ENCODE measurements at places on chromosomes 1 and 21.
A peak's percentile ranks its signal among the peaks of the same experiment; 100 is the strongest.

- DNase-seq: no peak
These were observed 149.3 kb downstream of the TGFB2 start for GRCh38 chr1:218494449-218494852.

GRCh38 chr1:236144033-236144432 is 1.7 kb downstream of the GPR137B start:
- no peak for DNase-seq

GRCh38 chr1:25543425-25544242 is at the start of gene LDLRAP1:
Gene LDLRAP1, plus strand, starts transcription at chr1:25543606. Its CDS starts 93 bp downstream, at chr1:25543699.
- DNase-seq: peak; percentile 65

GRCh38 chr1:37922767-37923550 is 23.9 kb downstream of the INPP5B start:
- no peak for DNase-seq

GRCh38 chr1:35122311-35122710 is 43.1 kb downstream of the ZMYM1 start:
- no peak for DNase-seq

GRCh38 chr21:36627242-36627641 is 71.7 kb upstream of the SIM2 start:
- DNase-seq: no peak

DNA sequence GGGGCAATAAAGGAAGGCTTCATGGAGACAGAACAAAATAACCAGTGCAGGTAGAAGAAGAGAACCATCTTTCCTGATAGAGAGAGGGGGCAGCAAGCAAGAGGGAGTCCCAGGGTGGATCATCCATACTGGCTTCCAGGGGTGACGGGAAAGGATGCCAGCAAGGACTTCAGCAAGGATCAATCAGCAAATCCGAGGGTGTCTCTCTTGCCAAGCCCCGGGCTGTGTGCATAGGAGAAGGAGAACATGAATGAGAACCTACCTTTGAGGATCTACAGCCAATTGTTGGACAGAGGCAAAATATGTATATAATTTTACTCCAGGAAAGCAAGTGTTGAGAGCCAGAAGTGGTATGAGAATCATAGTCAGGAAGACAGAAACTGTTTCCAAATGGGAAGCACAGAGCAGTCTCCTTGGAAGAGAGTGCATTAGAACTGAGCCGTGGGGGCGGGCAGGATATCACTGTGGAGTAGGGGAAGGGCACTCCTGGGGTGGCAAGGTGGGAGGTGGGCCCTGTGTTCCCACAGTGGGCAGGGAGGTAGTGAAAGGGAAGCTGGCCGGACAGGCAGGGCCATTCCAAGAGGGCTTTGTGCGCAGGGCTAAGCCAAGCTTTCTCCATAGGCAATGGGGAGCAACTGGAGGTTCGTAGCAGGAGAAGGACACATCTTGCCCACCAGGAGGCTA is 1.1 kb upstream of the S100A9 start:
- DNase-seq: no peak

DNA sequence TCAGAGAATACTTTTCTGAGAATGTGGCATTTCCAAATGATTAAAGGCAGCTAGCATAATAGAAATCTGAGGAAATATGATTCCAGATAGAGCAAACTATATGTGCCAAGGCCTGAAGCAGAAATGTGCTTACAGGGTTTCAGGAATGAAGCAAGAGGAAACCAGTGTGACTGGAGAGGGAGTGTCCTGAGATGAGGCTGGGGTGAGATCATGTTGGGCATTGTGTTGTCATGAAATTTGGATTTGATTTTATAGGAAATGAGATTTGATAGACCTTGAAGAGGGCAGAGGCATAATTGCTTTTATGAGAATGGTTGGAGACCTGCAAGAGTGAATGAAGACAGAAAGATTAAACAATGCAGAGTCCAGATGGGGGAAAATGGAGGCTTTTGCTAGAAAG is 338.1 kb upstream of the SNX7 start:
- DNase-seq: no peak

DNA sequence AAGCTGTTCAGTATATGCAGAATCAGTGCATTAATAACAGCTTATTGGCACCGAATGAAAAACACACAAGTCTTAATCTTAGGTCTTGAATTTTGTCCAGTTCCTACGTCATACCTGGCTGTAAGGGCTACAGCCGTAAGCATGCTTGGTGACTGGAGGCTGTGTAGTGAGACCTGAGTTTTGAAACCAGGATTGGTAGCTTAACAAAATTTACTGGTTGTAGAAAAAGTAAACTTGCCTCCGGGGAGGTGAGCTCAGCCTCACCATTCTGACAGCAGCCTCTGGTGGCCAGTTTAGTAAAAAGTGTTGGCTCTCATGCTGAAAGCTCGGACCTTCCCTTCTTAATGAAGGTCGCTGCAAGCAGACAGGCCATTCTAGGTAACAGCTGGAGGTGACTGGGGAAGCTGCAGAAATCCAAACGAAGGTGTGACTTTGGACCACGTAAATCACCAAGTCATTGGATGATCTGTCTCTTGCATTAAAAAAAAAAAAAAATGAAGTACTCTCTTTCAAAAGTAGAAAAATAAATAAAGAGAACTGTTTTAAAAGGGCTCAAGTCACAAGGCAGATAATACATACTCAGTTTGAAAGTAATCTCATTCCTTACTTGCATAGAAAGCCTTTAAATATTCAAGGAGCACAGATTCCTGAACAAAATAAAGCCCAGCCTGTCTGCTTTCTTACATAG is 48.9 kb downstream of the HLCS start:
- DNase-seq: no peak

DNA sequence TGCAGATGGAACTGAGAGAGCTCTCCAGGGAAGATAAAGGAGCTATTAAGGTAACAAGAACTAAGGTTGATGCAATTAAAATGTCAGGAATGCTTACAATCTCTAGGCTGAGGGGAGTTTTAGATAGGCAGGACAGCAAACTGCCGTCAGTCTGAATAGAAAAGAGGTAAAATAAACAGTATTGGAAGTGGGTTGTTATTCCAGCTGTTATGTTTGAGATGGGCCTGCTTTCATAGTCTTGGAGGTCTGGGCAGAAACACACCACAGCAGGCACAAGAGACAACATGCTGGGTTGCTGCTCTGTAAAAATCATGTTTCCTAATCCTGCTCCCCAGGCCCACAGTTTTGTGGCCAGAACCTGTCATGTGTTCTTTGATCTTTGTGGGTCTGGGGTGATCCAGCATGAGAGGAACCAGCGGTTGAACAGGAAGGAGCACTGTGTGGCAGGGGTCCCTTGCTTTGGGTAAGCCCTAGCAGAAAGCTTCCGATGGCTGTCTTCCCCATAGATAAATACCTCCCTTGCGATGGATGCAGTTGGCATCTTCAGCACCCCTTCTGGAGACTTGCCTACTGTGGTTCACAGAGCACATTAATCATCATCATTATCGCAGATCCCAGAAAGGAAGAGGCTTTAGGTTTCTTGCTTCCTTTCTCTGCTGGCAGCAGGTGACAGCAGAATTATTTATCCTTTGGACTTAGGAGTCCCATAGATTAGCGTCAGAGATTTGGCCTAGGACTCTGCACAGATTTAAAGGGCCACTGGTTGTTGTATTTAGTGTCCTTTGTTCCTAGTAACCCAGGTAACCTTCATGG is 97.1 kb downstream of the AK5 start:
- no peak for DNase-seq

- no peak for DNase-seq
These were observed 239.4 kb downstream of the BACH1 start for GRCh38 chr21:29538115-29538514.

- no peak for DNase-seq
These were observed 31.1 kb upstream of the UAP1 start for GRCh38 chr1:162530307-162530987.

DNA sequence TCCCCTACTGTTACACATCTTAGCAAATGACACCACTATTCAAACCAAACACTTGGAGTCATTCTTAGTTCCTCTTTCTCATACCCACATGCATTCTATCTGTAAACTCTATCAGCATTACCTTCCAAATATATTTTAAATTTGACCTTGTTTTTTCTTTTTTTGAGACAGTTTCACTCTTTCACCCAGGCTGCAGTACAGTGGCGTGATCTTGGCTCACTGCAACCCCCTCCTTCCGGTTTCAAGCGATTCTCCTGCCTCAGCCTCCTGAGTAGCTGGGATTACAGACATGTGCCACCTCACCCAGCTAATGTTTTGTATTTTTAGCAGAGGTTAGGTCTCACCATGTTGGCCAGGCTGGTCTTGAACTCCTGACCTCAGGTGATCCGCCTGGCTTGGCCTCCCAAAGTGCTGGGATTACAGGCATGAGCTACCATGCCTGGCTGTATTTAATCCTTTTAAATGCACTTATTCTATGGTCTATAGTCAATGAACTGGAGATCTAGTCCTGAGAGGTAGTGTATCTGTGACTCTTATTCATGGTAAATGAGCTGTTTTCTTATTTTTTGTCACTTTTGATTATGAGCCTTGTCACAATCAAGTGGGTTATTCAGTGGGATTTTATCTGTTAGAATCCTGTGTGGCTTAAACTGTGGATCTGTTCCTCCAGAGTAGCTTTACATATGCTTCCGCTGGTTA is 73.1 kb downstream of the GATAD2B start:
- peak; percentile 13 for DNase-seq

GRCh38 chr21:16330082-16330907 is 600.5 kb downstream of the USP25 start:
- no peak for DNase-seq

- DNase-seq: no peak
These were observed 14.9 kb upstream of the AGT start for GRCh38 chr1:230728710-230729392.

DNA sequence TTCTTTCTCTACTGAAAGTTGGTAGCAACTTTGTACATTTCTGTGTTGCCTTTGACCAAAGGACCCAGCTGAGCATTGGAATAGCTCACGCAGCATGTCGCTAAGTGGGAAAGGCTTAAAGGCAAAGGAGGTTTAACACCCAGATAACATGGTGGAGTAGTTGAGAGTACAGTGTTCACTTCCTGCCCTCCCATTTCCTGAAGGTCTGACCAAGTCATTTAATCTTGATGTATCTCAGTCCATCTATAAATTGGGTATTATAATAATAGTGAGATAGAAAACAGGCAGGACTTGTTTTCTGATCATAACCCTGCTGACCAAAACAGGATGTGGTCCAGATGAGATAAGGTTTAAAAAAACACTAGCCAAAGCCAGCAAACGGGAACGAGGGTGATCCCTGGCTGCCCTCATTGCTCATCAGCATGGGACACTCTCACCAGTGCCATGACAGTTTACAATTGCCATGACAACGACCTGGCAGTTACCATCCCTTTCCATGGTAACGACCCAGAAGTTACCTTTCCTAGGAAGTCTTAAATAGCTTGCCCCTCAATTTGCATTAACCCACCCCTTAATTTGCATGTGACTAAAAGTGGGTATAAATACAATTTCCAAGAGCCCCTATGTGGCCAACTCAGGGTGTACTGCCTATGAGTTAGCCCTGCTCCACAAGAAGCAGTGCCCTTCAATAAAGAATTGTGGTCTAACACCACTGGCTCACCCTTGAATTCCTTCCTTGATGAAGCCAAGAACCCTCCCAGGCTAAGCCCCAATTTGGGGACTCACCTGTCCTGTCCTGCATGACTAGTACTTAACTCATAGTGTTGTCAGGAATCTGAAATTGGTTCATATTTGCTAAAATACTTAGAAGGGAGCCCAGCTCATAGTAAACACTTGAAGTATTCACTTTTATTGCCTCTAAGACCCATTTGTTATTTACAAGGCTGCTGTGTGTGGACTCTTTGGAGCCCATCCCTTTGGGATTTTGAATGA is 28.4 kb upstream of the FHAD1 start:
- no peak for DNase-seq

DNA sequence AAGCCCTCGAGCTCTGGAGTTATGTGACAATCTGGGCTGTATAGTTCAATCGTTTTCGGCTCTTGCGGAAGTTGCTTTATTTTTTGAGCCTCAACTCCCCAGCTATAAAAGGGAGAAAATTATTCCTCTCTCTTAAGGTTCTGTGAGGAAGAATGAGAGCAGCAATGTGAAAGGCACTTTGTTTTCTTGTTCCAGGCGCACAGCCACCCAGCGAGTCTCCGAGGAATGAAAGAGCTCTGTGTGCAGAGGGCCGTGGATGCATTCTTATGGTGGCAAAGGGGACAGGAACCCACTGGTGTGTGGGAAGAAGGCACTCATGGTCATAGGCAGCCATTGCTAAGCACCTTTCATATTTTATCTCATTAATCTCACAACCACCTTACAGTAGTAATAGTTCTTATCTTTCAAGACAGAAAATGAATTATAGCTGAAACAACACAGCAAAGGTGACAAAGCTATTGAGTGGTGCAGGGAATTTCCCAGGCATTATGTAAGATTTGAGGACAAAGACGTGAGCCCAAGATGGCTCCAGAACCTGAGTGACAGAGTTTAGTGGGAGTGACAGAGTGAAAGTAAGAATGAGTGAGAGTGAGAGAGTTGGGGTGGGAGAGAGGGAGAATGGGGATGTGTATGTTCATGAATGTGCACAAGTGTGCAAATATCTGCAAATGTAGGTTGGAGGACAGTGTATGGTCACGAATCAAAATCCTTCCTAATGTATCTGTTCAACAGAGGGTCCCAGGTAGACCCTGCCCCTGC is 9.4 kb downstream of the CYP2J2 start:
- DNase-seq: no peak

GRCh38 chr1:234971586-234972297 is 156.9 kb downstream of the TOMM20 start:
- DNase-seq: no peak

DNA sequence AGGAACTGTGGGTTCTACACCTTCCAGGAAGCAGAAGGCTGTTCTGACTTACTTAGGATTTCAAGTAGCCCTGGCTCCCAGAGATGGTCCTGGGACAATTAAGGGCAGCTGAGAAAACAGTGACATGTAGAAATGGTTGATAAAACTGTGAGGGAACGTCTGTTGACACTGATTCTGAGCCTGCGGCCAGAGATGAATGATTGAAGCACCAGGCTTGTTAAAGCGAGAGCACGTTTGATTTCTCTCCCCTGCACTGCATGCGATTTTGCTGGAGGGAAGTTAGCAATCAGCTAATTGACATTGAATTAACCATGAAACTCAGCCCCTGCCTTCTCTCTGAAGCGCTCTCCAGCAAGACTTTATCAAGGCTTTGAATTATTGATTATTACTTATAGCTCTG is 29.9 kb upstream of the POU3F1 start:
- no peak for DNase-seq

GRCh38 chr1:26470878-26471497 is 1.3 kb upstream of the HMGN2 start:
- DNase-seq: no peak

- no peak for DNase-seq
These were observed 105.6 kb downstream of the MIS18A start for GRCh38 chr21:32173121-32173724.
